ENCODE measurements at places on chromosomes 11 and 22.

DNA sequence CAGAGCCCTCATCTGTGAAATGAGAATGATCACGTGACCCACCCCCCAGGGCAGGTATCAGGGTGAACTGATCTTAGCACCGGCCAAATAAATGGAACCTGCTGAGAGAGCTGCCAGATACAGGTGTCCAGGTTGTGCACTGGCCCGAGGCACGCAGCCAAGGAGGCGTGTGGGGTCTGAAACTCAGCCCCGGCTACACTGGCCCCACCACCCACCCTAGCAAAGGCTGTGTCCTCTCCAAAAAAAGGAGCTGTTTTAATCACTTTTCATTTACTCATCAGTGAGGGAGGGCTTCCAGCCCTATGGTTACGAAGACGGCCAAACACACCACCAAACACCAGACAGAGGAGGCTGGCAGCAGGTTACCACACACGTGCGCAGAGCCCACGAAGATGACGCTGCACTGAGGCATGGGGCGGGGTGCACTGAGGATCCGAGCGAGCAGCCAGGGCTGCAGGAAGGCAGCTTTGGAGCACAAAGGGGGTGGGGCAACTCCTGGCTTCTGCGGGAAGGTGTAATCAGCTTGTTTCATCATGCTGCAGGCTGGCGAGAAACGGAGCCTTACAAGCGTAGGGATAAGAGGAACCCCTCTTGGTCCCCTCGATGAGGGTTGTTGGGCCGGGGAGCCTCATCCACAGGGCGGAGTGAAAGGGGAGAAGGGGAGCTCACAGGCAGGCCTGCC lies 19.5 kb upstream of the SLC22A12 start:
- DNase-seq: no peak

DNA sequence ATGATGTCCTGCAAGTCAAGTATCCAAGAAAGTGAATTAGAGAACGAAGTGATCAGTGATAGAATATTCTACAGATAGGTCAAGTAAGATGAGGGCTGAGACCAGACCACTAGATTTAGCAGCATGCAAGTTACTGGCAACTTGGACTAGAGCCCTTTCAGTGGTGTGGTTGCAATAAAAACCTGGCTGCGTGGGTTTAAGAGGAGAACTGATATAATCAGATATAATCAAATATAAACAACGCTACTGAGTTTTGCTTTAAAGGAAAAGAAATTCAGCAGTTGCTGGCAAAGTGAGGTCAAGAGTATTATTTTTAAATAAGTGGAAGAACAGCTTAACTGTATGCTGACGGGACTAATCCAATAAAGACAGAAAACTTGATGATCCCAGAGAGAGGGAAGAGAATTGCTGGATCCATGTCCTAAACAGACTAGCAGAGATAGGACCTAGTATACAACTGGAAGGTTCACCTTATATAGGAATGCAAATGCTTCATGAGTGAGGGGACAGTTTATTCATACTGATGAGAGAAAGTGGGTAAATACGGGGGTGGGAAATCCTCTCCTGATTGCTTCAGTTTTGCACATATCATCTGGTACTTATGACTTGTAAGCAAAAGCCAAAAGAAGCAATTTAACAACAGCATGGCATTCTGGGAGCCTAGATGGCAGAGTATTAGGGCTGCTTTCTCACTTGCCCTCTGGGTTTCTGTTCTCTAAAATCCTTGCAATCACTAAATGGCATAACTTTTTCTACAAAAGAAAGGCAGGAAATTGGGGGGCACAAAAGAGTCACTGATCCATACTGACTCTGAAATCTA lies 146.2 kb downstream of the RBFOX2 start:
- DNase-seq: no peak

GRCh38 chr22:42431401-42432019 lies 693 bp downstream of the NFAM1 start:
- DNase-seq: no peak

DNA sequence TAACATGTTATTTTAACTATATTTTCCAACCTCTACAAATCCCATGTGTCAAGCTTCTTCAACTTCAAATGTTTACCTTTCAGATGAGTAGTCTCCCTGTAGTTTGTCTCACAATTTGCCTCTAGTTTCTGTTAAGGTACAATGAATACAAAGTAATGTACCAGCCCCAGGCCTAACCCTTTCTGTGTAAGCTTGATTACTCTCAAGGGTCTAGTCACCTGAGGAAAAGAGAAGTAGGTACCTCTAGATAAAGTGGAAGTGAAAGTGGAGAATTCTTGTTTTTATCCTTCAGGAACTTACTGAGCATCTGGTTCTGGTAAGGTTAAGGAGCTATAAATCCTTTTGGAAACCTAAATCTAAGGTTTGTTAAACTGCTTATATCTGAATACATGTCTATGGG lies at the start of gene OR51A7:
TSS of gene OR51A7 (plus strand) at position 300 of the 400 bp plus-strand sequence. CDS start 3,587 bp downstream, outside the sequence.
- DNase-seq: no peak

- no peak for DNase-seq
Measured at GRCh38 chr11:128240546-128240945, 346.8 kb downstream of the ETS1 start.

DNA sequence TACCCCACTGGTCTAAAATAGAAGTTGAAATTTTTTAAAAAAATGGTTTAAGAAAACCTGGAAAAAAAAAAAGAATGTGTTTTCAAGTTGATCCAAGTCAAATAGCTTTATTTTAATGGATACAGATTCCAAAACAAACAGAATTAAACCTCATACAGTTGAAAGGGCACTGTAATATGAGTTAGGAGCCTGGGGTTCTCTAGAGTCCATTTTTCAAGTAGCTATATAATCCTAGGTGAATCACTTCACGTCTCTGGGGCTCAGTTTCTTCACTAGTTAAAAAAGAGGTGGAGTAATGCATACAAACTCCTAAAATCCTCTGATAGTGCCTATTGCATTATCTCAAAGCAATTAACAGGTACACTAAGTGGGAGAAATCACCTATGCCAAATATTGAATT lies 132.9 kb downstream of the BBOX1 start:
- no peak for DNase-seq

- DNase-seq: no peak
Measured at GRCh38 chr11:122703541-122704272, 48.2 kb downstream of the UBASH3B start.

DNA sequence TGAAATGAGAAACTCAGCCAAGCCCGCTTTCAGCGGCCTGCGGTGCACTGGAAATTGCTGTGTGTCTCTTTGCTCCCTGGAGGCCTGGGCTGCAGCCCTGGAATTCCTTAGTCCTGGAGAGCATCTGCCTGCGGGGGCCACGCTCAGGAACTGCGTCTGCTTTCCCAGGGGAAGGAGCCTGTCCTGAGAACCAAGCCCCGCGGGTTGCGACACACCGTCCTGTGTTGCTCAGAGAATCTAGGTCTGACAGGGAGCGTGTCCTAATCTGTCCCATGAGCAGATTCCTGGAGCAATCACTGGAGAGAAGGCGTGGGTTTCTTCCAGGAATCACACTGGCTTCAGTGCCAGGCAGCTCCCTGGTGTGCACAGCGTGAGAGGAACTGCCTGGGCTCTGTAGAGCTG lies 708.1 kb downstream of the BRD1 start:
- DNase-seq: no peak

Data from activated T-helper 2 cell treated with anti-CD3 and anti-CD28 coated beads, Interferon-gamma antibody, Interleukin-2, Interleukin-4, amounts not matched to agents 10 μg/mL and 5 μg/mL and 100 μg/mL, durations not matched to agents 14 hours and 24 hours and 36 hours (primary cell).